Left renal pelvis (tissue), 4 donors: ENCODE measurements at places on chromosomes 5 and 9. TPM values are rescaled to one million over a fixed set of nuclear protein-coding genes. Genes with fewer than 3 reads are reported as not detected.

DNA sequence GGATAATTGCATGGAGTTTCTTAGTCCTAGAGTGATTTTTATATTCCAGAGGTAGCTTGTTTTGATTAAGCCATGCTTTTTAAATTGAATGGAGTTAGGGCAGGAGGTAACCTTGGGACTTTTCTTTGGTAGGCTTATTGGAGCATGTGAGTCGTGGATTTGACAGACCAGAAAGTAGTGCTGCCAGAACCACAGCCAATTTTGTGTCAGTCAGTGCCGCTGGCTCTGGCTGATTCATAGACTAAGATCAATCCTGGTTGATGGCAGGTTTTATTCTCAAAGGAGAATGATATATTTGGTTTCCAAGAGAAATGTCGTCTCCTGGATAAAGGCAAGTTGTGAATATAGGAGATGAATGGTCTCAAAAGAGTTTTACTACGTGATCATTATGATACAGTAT, 20.3 kb downstream of the RAI14 start:
- DNase-seq: no peak

GRCh38 chr9:97892421-97892820, 29.9 kb downstream of the TRMO start:
- no peak for DNase-seq

GRCh38 chr9:5468850-5469249, 18.5 kb downstream of the CD274 start:
- DNase-seq: no peak

Gene MEGF10
- 0.76 TPM for polyA plus RNA-seq

DNA sequence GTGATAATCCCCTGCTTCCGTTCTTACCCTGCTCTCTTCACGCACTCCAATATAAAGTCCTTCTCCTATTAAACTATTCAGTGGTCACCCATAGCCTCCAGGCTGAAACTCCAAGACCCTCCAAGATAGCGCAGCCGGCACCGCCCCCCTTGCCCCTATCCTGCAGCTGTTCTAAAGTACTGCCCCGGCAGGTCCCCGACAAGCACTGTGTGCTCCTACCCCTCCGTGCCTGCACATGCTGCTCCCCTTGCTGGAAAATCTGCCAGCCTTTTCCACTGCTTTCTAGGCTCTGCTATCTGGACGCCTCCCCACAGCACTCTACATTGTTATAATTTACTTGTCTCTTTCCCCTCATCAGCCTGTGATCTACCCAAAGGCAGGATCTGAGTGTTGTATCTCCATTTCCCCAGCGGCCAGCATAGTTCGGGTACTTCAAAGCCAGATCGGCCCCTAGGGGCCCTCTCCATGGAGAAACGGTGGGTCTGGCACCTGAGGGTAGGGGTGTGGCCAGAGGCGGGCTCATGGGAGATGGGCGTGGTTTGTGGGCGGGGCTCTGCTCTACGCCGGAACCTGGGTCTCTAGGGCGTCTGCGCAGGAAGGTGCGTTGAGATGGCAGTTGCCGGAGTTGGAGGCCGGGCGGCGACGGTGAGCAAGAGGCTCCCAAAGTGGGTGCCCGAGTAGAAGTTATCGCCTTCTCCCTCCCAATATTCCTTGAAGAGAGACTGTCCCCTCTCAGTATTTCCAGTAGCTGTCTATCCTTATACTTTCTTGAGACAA, 83.5 kb upstream of the RUSC2 start:
- no peak for DNase-seq

Gene STK32A
- polyA plus RNA-seq: 16.5 TPM

Gene GRIA1
- 6.7 TPM for polyA plus RNA-seq

GRCh38 chr9:11755951-11756350, 937.2 kb upstream of the TYRP1 start:
- no peak for DNase-seq

Gene IFNB1
- polyA plus RNA-seq: not detected
